ENCODE measurements at places on chromosomes 1 and 21.
A peak's percentile ranks its signal among the peaks of the same experiment; 100 is the strongest.

DNA sequence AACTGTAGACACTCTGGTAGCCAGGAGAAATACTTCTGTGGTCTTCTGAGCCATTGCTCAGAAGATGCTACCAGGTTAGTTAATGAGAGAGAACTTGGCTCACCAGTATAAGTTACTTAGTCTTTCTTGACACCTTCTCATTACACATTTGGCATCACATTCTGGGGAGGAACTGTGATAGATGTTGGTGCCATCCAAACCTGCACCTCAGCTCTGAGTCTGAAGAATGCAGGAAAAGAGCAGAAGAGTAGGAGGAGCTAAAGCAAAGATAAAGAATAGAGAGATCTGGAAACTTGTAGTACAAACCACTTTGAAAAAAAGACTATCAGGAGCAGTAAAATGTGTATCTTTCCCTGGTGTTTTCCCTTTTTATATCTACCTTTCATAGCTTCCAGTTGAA is 58.9 kb downstream of the RGL1 start:
- DNase-seq: no peak

GRCh38 chr1:201578008-201578888 is 39.3 kb downstream of the NAV1 start:
- DNase-seq: peak; percentile 20

- DNase-seq: no peak
Measured at GRCh38 chr1:46481961-46482360, 7.7 kb upstream of the DMBX1 start.

DNA sequence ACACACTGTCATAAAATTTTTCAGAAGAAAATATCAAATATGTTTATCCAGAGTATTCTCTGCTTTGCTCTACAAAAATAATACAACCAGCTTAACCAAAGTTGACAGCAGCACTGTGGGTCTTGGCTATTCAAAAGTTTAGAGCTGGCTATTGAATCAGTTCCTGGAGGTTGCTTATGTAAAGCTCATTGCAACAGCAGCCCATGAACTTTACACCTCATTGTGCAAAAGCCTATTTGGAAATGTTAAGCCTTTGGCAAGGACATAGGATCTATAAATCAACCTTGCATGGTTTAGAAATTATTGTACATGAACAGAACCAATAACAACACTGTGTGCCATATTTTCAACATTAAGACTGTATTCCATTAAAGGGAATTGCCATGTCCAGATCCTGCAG is 714.9 kb downstream of the ADGRL2 start:
- no peak for DNase-seq

DNA sequence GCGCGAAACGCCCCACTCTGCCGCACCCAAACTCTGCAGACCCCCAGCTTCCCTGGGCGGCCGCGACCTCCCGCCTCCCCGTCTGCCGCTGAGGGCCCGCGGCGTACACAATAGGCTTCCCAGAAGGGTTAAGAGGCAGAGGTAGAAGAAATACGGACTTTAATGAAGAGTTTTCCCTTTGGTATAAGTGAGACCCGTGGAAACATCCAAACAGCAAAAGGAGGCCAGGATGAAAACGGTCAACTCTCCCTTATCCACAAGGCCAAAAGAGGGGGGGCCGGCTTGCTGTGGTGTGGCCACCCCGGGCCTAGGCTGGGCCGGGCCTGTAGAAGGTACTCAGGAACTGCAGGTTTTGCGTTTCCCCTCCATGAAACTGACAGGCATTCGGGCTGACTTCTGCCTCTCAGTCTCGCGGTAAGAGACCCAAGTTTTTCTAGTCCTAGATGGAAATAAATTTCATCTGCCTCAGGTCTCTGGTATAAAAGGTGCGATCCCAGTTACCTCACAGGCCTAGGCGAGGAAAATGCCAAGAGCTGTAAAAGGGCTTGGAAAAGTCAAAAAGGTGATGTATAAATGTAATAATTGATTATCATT is 671 bp upstream of the PYGO2 start:
- DNase-seq: no peak
